ENCODE measurements at places on chromosomes 2 and 18.
A peak's percentile ranks its signal among the peaks of the same experiment; 100 is the strongest.

DNA sequence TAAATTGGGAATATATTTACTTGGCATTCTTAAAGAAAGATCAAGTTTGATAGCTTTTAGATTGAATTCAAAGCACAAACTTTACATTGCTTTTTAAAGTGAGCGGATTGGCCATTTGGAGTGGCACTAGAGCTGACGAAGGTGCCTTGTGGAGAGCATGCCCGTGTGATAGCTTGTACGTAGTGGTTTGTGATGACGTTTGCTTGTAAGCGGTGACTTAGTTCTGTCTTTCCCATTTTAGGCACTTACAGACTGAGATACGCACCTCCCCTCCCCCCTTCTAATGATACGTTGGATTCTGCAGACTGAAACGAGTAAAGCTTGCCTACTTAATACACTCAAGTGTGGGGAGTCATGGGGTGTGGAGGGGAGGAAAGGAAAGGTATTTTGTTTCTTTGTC lies 53.4 kb downstream of the ZCCHC2 start:
- DNase-seq: no peak

- no peak for DNase-seq
Measured at GRCh38 chr2:10576456-10576855, 113.3 kb downstream of the NOL10 start.

- no peak for DNase-seq
Measured at GRCh38 chr2:198102856-198103255, 298.5 kb downstream of the PLCL1 start.

- no peak for DNase-seq
Measured at GRCh38 chr2:213923543-213923942, 487.3 kb upstream of the VWC2L start.

DNA sequence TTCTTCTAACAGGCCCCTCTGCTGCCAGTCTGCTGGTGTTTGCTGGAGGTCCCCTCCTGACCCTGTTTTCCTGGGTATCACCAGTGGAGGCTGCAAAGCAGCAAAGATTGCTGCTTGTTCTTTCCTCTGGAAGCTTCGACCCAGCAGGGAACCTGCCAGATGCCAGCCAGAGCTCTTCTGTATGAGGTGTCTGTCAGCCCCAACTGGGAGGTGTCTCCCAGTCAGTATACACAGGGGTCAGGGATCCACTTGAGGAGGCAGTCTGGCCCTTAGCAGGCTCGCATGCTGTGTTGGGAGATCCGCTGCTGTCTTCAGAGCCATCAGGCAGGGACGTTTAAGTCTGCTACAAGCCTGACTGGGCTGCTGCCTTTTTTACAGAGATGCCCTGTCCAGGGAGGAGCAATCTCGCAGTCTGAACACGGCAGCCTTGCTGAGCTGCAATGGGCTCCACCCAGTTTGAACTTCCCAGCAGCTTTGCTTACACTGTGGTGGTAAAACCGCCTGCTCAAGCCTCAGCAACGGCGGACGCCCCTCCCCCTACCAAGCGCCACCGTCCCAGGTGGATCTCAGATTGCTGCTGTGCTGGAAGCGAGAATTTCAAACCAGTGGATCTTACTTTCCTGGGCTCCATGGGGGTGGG lies 29.9 kb downstream of the CHCHD5 start:
- DNase-seq: no peak

GRCh38 chr2:226300196-226300886 lies 499.3 kb downstream of the IRS1 start:
- no peak for DNase-seq

DNA sequence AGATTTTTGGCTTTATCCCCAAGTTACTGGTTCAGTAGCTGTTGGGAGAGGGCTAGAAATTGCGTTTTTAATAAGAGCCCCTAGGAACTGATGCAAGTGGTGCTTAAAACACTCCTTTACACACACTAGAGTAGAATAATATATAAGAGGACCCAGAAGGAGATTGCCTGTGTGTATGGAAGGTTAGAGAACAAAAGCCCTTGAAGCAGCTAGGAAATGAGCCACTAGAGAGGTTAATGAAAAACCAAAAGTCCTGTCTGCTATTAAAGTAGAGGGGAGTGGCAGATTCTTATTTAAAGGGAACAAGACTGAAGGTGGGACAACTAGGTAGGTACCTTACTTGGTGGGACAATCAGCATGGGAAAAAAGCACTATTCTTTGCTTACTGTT lies 14.4 kb upstream of the SLC39A10 start:
- no peak for DNase-seq

GRCh38 chr18:74115046-74115445 lies 32.6 kb downstream of the FBXO15 start:
- no peak for DNase-seq

- no peak for DNase-seq
Measured at GRCh38 chr2:176097820-176098365, 1.7 kb upstream of the HOXD12 start.

DNA sequence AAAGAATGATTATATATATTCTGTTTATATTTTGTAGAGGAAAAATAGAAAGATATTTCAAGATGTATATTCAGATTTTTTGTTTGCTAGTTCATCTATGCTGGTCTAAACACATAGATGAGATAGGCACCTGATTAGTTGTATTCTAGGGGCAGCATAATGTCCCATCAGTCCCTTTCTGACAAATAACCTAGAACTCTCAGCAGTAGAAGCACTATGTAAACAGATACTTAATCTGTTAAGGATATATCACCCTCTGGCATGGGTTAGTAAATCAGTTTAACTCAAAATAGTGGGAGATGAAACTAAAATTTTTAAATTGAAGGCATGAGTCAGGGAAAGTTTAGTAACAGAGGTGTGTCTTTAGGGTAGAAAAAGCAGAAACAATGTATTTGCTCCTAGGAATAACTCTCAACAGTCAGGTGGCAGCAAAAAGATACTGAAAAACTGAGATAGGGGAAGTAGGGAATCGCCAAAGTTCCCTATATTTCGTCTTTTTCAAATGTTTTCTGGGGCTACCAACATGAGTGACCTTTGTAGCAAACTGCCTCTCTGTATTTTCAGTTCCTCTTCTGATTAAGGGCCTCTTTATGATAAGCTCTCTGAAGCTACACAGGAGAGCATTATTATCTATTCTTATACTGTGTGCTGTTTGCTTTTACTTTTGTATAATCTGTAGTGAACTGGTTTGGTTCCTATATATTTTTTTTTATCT lies 5.7 kb downstream of the PPP1R1C start:
- DNase-seq: peak; percentile 25

DNA sequence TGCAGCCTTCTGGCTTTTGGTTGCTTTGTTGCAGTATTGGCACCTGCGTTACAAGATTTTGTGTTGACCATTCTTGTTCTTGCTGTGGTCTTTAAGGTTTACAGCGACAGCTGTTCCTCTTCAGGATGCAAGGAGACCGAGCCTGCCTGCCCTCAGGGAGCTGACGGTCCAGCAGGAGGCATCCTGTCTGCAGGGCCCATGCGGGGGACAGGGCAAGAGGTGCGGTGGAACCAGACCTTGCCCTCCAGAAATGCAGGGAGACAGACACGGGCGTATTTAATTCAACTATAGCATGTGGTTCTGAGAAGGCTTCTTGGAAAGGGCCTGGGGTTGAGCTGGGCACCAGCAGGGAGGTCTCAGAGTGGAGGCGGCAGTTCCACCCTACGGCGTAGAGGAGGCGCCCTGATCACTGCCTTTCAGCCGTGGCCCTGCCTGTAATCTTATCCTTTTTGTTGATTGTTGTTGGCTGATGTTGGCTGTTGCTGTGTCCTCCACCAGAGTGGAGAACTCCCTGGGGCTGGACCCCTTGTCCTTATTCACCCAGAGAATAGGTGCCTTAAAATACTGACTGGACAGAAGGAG lies 71.7 kb downstream of the HPCAL1 start:
- no peak for DNase-seq

DNA sequence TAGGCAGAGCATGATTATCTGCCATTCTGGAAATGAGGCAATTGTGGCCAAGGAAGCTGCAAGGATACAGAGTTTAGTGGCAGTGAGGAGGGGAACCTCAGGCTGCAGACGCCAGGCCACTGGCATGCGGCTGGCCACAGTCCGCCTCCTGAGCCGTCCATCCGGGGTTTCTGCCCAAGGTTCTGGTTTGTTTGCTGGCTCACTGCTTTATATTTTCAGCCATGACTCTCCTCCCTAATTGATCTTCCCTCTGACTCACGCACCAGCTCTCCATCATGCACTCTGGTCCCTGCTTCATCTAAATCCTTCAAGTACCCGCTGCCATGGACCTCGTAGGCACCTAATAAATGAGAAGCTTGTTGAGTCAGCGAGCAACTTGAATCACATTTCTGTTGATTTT lies 107.8 kb upstream of the REV1 start:
- DNase-seq: no peak

GRCh38 chr2:239878686-239879085 lies 146.5 kb downstream of the NDUFA10 start:
- no peak for DNase-seq

GRCh38 chr2:71811157-71811556 lies 336.5 kb downstream of the CYP26B1 start:
- DNase-seq: no peak

DNA sequence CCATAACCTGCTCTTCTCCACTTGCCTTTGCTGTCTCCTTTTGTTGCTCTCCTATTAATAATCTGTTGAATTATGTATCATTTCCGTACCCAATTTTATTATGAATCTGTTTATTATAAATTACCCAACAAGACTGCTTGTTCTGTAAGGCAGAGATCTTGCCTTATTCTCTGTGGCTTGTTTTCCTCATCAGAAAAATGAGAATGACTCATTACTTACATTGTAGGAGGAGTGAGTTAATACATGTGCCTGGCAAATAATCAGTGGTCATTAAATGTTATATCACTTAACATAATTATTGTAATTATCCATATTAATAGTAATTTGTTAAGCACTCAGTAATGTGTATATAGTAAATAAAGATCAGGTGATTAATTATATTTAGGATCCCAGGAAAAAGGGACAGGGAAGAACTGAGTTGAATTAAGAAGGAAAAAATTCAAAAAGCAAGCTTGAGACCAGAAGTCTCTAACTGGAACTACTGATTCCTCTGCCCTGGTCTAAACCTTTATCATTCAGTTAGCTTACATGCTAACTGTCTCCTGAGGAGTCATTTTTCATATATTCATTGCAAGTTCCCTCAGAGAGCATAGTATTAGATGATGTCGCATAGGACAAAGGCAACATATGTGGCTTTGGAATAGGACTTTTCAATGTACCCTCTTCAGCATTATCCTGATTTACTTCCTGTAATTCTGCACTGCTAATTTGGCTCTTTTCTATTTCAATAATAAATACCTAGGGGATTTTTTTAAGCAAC lies 335.7 kb downstream of the GALNT13 start:
- no peak for DNase-seq

DNA sequence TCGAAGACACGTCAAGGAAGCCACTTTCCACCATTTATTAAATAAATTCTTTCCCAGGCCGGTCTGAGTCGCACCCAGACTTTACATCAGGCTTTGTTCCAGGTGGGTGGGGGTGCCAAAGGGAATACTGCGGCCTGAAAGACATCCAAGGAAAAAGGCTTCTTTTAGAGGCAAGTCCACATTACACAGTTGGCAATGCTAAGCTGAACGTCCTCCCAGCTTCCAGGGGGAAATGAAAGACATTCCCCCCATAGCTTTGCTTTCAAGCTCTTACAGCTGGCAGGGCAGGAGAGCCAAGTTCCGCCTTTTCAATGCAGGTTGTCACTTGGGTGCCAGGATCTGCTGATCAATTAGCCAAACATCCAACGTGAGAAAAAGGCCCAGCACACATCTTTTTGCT lies 36.5 kb upstream of the PTPN4 start:
- DNase-seq: no peak

DNA sequence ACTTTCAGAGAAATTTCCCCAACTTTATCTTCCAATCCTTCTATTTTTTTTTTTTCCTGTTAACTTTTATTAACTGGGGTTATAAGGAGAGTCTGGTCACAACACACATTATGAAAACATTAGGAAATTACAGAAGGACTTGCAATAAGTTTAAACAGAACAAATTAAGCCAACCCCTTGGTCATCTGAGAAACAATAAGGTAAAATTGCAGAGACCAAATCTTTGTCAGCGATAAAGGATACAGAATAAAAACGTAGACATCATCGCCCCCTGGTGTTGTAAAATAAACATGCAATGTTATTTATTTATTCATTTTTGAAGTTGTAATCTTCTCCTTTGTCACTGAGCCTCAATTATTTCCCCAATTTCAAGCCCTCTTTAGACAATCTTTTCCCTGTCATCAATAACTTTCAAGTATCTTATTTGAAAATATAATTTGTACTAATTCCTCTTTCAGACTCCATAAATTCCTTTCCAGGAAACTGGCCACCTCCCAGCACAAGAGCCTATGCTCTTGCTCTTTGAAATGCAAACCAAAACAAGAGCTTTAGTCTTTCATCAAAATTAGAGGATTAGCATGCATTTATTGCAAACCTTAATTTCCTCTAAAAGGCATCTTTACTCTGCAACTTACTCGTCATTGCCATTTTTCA lies 19.5 kb downstream of the G6PC2 start:
- no peak for DNase-seq

DNA sequence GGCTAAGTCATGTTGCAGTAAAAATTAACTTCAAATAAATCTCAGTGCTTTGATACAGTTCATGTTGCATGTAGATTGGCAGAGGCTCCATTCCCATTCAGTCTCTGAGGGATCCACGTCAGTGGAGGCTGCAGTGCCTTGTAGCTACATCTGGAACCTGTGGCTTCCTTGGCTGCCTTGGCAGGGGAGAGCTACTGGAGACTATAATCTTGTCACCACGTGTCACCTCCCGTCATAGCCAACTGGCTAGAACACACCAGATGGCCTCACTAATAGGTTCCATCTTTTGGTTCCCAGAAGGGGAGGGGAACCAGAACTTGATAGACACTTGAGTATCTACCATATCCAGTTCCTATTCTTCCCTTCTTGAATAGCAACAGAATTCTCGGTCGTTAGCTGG lies 28.4 kb downstream of the E2F6 start:
- DNase-seq: no peak

DNA sequence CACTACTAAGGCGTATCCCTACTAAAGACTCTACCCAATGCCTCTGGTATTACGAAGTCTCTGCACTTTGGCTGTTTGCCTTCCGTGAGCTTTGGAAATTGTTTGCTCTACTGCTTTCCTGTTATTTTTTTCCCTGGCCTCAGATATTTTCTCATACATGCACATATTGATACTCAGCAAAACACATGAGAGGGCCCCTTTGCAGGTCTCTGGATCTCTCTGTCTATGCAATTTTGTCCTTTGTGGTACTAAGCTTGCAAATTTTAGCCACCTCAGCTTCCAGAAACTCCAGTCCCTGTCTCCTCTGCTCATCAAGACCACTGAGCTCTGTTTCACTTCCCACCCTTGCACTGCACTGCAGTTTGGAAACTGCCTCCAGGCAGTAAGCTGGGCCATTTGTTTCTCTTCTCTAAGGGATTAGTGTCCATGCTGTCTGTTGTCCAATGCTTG lies 46.6 kb downstream of the TAF1B start:
- no peak for DNase-seq
